Activated T-helper 1 cell treated with Interleukin-2 at 50 U/mL for 16 hours (primary cell): ENCODE measurements at places on chromosomes 1 and 21.

DNA sequence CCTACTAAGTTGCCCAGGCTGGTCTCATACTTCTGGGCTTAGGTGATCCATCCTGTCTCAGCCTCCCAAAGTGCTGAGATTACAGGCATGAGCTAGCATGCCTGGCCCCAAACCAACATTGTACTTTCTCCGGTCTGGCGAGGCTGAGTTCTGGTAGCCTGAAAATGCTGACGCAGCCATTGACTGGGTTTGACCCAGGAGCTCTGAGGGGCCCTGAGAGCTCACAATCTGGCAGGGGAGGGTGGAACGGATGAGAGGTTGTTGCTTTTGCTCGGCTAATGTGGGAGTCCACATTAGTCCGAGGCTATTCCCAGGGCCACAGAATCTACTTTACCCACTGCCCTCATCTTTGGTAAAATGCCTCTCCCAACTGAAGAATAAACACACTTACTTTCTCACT is 35.1 kb upstream of the PARP1 start:
- no peak for DNase-seq

DNA sequence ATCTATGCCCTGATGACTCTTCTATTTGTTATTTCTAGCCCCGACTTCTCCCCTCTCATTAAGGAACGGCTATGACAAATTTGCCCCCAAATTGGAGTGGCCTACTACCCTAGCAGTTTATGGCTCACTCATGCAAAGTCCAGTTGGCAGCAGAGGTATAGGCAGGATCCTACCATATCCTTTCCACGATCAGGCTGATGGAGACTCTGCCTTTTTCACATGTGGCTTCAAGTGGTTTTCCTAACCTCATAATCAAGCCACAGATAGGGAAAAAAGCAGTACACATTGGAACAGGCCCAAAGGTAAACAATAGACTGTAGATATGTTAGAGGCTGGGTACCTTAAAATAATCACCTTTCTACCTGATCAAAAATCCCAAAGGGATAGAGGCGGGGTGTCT is 292.5 kb downstream of the NCAM2 start:
- no peak for DNase-seq

- DNase-seq, result no peak
These were observed 83.0 kb downstream of the RRAGC start for GRCh38 chr1:38776466-38777065.

DNA sequence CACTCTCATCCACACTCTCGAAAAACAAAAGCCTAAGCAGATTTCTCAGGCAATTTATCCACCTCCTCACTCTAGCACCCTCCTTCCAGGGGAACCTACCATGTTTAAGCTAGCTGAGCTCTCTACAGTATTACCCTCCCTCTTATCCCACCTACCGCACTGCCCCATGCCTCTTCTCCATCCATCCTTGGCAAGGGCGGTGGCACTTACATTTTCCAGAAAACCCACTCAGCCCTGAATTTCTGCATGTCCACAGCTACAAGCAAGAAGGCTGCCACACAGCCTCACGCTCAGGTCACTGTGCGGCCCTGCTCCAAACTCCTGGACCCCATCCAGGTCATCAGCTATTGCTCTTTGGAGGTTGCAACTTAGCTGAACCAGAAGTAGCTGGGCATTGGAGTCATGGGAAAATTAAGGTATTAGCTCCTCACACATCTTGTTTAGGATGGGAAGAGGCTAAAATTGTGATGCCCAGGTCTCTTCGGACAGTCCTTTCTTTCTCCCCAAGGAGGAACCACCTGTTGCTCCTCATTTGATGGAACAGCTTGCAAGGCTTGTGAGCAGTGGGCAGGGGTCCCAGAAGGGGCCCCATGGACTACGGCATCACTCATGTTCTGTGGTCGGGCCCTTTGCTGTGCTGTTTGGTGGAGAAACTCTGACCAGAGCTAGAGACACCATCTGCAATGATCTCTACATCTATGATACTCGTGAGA is 1.1 kb downstream of the KLHDC9 start:
- no peak for DNase-seq

GRCh38 chr1:219990782-219991510 is 55.4 kb downstream of the EPRS1 start:
- no peak for DNase-seq
